ENCODE measurements at places on chromosomes 5 and 9.
A peak's percentile ranks its signal among the peaks of the same experiment; 100 is the strongest.

GRCh38 chr9:127133739-127134167, 11.3 kb upstream of the ANGPTL2 start:
- DNase-seq, result no peak

DNA sequence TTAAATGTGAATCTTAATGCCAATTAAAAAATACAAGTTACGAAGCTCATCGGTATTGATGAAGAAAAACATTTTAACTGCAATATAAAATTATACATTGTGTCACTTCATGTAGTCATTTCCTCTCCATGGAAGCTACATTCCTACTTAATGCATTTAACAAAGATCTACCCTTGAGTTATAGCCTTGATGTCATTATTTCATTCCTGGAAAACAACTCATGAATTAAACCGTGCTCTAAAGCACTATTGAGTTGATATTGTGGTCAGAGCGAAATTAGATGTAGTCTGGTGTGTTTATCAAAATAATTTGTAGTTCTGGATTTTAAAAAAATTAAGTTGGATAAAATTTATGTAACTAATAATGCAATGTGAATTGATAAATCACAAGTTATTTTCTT, 11.1 kb downstream of the C5orf47 start:
- no peak for DNase-seq

DNA sequence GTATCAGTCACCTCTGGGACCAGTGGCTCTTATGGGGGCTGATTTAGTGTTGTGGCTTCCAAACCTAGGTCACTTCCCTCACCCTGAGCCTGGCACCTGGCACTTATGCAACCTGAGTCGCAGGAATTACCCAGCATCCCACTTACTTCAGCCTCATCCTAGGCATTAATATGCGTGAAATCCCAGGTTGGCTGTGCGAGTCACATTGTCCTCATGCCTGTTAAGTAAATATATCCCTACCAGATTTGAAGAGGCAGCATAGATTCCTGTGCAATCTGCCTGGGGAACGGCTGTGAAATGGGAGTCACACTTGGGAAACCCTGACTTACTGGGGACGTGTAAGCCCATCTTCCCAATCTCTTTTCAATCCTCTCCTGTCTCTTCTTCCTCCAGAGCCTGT, 42.7 kb upstream of the AKNA start:
- no peak for DNase-seq

DNA sequence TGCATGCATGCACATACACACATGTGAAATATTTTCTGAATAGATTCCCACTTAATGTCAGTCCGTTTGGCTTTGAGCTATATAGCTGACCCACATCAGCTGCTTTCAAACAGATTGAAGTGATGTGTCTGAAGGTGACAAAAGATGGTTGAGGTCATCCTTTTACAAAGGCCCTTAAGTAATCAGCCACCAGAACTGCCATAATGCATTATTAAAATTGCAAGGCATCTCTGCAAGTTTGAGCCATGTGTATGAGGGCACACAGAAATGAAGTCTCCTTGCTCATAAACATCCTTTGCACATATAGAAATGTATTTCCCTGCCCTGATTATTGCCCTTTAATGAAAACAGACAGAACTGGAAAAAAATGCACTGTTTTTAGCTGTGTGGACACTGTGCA, 1043.0 kb upstream of the C9orf72 start:
- no peak for DNase-seq

- DNase-seq, result peak; percentile 88
Measured at GRCh38 chr9:109010746-109011145, 2.6 kb downstream of the CTNNAL1 start.

GRCh38 chr9:16245756-16246440, 624.6 kb downstream of the BNC2 start:
- no peak for DNase-seq

DNA sequence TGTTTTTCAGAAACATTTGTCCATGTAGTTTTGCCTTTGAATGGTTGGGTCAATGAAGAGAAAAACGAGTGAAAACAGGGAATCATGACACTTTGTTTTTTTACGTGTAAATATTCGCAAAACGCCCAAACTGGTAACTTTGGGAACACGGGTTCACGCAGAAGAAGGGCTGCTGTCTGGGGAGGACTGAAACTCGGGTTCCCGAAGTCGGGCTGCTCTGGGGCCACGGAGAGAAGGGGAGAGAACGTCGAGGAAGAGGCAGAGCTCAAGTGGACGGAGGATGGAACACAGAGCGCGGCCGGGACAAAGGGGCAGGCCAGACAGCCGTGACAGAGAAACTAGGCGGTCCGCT, 478 bp upstream of the SETD9 start:
- DNase-seq, result no peak

DNA sequence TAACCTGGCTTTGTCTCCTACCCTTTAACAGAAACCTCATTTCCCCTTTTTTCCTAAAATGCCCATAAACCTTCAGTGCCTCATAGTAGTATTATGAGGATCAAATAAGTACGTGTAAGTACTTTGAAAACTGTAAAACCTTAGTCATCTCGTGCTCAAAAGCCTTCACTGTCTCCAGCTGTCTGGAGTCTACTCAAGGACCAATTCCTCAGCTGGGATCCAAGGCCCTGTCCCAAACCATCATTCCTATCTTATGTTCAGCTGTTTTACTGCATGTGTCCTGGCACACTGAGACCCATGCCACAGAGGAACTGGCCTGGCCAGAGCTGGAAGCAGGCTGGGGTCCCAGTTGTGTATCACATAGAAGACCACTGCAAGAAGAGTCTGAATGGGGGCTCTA, 15.9 kb downstream of the ADAMTSL1 start:
- DNase-seq, result no peak

- DNase-seq, result no peak
Measured at GRCh38 chr5:168961681-168962080, 339.3 kb downstream of the SLIT3 start.

GRCh38 chr5:35771300-35771699, 85.4 kb upstream of the IL7R start:
- DNase-seq, result peak; percentile 40

DNA sequence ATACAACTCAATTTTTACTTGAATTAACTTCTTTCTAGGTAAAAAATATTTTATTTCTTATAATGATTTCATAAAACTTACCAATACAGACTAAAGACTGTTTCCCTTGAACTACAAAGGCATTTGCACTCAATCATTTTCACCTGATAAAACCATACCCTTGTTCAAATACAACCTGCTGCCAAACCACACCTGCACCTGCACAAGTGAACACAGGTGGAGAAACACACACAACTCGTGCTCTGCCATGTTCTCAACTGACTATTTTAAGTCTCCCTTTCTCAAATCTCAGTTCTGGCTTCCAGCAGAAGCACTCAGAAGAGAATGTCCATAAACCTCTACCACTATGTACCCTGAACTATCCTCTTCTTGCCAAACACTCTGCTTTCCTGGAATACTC, 1892.1 kb downstream of the MAT2B start:
- DNase-seq, result no peak

GRCh38 chr5:878125-878524, 14.5 kb downstream of the BRD9 start:
- DNase-seq, result no peak

- DNase-seq, result no peak
Measured at GRCh38 chr5:38562444-38563210, 6.2 kb upstream of the LIFR start.

GRCh38 chr9:136606687-136607333, 55.9 kb upstream of the EGFL7 start:
- DNase-seq, result no peak

DNA sequence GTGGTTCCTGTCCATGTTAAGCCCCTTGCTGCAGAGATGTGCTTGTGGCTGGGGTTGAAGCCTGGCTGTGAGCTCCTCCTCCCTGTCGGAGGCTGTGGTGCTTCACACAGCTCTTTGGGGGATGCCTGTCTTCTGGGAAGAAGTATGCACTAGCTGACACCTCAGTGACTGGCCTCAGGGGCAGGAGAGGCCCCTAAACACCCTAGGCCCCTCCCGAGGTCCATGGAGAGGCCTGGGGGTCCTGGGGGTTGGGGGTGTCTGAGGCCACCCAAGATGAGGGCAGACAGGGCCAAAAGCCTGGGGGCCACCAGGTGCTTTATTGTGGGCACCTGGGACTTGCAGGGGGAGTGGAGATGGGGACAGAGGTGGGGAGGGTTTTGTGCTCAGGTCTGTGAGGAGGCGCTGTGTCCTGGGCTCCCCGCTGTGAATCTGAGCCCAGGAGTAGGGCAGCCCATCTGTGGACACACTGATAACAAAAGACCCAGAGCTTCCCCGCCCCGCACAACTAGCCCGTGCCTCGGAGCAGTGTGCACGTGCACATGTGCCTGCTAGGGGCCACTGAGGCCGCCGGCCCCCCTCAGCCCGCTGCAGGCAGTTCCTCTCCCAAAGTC, 92.0 kb downstream of the PHF2 start:
- DNase-seq, result no peak

- DNase-seq, result no peak
Measured at GRCh38 chr5:171676286-171676944, 109.2 kb upstream of the SMIM23 start.

DNA sequence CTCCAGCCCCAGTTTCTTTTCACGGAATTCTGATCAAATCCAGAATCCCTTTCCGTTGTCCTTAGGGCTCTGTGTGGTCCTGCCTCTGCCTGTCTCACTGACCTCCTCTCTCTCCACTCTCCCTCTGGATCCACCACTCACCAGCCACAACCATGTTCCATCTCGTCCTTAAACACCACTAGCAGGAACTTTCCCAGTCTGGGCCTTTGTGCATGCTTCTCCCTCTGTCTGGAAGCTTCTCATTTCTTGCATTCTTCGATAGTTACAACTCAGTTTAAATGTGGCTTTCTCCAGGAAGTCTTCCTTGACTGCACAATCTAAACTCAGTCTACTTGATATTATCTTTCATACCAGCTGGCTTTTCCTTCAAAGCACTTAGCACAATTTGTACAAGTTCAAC, 117.7 kb upstream of the MSX2 start:
- no peak for DNase-seq
